ENCODE measurements at places on chromosomes 1 and 21.
A peak's percentile ranks its signal among the peaks of the same experiment; 100 is the strongest.

- peak; percentile 39 for DNase-seq
Measured at GRCh38 chr21:33587792-33588484, 546 bp downstream of the DONSON start.

DNA sequence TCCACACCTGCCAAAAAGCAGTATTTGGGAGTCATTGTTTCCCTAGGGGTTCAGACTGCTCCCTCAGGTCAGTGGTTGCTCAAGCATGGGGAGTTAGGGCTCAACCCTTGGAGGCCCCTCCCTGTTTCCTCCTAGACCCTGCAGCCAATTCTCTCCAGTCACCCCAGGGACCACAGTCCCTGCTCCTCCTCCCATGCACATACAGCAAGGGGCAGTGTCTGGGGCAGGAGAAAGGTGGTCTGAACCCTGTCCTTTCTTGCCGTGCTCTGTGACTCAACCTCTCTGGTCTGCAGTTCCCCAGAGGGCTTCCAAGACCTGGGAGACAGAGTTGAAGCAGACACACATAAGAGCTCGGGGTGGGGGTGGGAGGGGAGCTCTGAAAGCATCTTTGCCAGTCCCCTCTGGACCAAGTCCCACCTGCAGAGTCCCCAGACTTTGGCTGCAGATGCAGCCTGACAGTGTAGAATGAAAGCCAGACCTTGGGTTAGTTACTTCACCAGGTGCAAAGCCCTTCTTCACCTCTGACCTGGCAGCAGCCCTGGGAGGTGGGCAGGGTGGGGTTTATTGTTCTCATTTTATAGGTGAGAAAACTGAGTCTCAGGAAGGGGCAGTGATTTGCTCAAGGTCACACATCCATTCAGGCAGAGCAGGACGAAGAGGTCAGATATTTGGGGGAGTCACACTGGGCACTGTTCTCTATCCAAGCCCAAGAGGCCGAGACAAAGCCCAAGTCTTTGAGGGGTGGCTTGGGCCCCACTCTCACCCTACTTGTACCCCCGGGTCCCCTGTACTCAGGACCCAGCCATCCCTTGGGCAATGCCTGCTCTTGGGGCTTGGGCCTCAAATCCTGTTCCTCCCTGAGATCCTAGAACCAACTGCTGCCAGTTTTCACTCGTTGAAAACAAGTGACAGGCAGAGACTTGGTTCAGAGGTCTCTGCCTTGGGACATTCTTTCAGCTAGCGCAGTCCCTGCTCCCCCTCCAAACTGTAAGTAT, 748 bp downstream of the PDZK1IP1 start:
- peak; percentile 11 for DNase-seq

GRCh38 chr1:180579961-180580611, 21.3 kb downstream of the OVAAL start:
- no peak for DNase-seq

GRCh38 chr1:24639094-24639493, 4.0 kb upstream of the SRRM1 start:
- no peak for DNase-seq

DNA sequence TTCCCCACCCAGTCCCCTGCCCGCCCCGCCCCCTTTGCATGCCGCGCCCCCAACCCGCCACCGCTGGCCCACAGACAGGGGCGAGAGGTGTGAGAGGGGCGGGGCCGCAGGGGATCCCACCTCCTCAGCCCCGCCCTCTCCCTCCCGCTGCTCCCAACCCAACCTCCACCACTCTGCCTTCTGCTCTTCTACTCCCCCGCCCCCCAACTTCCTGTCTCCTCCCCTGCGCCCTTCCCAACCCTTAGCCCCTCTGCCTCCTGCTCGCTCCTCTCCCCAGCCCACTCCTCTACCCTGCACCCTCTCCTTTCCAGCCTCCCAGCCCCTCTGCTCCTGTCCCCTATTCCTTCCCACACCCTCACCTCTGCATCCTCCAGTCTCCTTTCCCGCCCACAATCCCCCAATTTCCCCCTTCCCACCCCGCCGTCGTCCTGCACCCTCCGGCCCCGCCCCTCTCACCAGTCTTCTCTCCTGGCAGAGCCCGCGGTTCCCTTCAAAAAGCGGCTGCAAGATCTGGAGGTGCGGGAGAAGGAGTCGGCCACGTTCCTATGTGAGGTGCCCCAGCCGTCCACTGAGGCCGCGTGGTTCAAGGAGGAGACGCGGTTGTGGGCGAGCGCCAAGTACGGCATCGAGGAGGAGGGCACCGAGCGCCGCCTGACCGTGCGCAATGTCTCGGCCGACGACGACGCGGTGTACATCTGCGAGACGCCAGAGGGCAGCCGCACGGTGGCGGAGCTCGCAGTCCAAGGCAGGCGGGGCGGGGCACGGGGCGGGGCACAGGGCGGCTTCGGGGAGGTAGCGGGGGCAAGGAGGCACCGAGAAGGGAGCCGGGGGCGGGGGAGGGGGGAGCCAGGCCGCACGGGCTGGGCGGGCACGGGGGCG, 5.4 kb downstream of the OBSCN start:
- peak; percentile 90 for DNase-seq

DNA sequence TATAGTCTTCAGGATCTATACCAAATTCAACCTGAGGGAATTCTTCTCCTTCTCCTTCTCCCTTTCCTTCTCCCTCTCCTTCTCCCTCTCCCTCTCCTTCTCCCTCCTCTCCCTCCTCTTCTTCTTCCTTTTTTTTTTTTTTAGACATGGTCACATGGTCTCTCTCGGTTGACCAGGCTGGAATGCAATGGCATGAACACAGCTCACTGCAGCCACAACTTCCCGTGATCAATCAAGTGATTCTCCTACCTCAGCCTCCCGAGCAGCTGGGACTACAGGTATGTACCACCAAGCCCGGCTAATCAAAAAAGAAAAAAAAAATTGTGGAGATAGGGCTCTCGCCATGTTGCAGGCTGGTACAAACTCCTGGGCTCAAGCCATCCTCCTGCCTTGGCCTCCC, 51.5 kb downstream of the DNAI4 start:
- no peak for DNase-seq

DNA sequence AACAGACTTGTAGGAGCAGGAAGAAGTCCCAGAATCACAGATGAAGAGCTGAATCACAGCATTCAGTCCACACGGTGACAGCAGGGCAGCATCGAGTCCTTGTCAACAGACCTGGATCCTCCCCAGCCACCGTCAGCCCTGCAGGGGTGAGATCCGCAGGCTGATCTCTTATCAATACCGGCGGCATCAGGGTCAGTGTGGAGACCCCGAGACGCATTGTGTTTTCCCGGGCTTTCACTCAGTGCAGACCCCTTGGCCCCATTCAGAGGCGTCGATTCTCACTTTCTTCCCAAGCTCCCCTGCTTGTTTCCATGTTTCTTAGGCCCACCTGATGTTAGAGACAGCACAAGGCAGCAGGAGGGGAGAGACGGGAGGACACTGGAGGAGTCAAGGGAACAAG, 609.6 kb downstream of the PTPRU start:
- DNase-seq, result no peak

DNA sequence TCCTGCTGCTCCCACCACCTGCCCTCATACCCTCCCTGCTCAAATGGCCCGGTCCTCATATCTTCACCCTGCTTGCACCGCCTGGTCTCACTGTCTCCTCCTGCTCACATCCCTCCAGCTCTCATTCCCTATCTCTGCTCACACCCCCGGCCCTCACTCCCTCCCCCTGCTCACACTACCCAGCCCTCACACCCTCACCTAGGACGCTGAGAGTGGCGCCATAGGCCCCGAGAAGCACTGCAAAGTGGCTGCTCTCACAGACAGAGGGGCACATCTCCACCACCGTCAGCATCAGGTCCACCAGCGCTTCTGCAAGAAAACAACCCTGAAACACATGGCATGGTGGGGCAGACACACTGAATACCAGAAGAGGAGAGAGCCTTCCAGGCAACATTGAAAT, 38.6 kb downstream of the MRAP start:
- no peak for DNase-seq

DNA sequence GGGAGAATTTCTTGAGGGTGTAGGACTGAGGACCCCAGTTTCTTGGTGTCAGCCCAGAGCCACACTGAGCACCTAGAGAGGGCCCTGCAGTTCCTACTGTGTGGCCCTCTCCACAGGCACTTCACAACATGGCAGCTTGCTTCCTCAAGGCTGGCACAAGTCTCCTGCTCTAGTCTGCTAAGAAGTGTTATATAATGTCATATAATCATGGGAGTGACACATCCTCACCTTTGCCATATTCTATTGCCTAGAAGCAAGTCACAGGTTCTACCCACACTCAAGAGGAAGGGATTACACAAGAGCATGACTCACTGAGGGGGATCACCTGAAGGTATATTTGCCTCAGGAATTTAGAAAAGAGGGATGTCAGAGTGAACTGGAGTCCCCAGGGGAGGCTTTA, 5.5 kb upstream of the SNX27 start:
- DNase-seq, result no peak

- no peak for DNase-seq
Measured at GRCh38 chr1:175193527-175193910, 943 bp upstream of the KIAA0040 start.

DNA sequence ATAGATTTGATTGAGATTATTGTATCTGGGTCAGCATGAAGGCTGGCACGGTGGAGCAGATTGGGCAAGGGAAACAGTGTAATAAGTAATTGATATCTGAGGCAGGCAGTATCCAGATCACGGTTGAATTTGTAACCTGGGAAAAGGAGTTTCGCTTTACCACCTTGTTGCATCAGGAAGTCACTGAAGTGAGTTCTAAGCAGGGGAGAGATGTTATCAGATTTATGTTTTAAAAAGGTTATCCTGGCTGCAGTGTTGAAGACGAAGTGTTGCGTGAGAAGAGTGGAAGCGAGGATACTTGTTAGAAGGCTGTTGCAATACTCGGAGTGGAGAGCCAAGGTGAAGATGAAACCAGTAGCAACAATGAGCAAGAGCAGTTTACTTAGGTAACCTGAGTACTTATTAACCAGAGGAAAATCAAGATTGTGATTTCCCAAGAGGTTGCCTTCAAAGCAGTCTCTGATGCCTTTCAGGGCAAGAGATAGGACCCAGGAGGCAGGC, 77.8 kb downstream of the LHX9 start:
- no peak for DNase-seq

GRCh38 chr1:101293461-101294051, 56.7 kb downstream of the S1PR1 start:
- peak; percentile 62 for DNase-seq

DNA sequence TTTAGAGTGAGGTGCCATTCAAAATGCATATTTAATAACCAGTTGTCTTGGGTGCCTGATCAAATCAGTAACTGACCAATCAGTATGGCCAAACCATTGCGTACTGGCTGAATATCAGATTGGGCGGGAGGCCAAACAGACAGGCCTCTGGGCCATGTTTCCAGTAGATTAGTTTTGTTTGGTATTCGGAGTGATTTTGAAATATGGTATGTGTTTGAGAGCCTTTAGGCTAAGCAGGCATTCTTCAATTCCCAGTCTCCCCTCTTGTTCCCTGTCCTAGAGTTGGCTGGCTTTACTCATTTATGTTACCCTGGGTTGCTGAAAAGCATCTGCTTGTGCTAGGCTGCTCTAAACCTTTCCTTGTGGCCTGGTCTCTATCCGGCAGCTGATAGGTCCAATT, 80.1 kb downstream of the BACH1 start:
- no peak for DNase-seq

DNA sequence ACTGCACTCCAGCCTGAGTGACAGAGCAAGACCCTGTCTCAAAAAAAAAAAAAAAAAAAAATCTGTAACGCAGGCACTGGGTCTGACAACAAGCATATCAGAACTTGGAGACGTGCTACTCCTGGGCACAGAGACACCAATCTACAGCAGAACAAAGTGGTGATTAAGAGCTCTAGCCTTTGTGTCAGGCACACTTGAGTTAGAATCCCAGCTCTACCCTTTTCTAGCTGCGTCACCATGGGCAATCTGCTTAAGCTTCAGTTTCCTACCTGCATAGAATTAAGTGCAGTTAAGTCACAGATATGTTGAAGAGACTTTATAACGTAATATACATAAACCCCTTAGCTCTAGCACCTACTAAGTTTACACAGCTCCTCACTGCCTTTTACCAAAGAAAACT, 3.4 kb upstream of the CDCA8 start:
- DNase-seq, result no peak

DNA sequence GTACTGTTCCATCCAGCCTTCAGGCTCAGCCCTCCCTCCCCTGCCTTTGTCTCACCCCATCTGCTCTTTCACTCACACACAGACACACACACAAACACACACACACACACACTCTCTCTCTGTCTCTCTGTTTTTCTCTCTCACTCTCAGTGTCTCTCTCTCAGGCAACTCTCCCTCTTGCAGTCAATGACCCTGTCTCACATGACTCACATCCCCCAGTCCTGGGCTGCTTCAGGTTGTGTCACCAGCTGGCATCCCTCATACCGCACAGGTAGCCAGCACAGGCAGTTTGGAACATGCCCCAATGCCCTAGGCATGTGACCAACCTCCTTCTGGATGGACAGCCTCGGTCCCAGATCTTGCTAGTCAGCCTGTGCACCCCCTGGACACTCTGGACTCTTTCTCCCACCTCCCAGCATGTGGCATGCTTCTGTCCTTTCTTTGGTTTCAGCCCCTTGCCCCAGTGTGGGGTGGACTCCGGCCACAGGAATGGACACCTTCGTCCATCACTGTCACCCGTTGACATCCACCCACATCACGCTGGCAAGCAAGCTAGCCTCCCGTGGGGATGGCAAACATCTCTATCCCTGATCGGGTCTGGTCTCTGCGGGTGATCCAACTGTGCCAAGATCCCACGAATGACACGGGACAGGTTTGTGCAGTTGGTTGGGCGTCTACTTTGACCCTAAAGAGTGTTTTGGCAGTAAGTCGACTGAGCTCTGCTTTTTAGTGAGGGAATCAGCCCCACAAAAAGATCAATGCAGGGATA, 23.4 kb upstream of the FCGR2A start:
- DNase-seq, result no peak

DNA sequence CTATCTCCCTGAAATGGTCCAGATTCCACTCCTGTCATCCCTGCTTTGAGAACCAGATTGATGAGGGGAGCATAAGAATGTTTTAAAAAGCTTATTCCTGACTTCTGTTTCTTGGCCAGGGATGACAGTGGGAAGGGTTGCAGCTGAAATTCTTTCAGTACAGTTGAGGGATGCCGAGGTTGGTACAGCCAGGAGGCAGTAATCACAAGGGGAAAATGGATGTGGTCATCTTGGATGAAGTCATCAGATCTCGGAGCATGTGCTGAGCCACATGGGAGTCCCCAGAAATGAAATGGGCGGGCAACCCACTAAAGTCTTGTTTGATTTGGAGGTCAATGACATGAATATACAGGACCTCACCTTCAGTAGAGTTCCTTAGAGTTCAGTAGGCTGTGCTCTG, 18.7 kb upstream of the PLA2G2E start:
- no peak for DNase-seq

GRCh38 chr1:33022650-33023200, 14.0 kb downstream of the AK2 start:
- DNase-seq, result no peak

DNA sequence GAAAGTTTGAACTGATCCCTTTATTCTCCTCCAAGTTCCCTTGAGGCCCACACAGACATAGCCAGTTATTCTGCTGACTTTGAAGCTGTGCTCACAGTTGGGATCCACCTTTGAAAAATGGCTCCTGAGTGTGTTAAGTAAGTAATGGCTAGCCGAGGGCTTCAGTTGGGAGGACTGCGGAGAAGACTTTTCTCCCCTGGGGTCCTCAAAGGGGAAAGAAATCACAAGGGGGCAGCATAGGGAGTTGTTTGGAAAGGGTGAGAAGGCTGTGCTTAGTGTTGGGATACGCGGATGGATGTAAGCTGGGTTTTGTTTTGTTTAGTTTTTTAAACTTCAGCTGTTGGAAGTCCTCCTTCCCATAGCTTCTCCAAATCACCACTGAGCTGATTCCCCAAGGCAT, 8.3 kb downstream of the PGM1 start:
- DNase-seq, result no peak

GRCh38 chr1:208165659-208166058, 78.5 kb downstream of the PLXNA2 start:
- no peak for DNase-seq

All from stimulated activated CD4-positive, alpha-beta T cell treated with anti-CD3 and anti-CD28 coated beads, Interleukin-2, amount 100 ng/mL, for 24 hours (primary cell).